Natural killer cell treated with Interleukin-12 subunit alpha and Interleukin-12 subunit beta and Interleukin-15 and Interleukin-18, amount 100 ng/mL, for 72 hours (primary cell): ENCODE measurements at places on chromosomes 5 and 9.

- no peak for DNase-seq
These were observed 172.2 kb downstream of the CCDC192 start for GRCh38 chr5:127875235-127876021.

DNA sequence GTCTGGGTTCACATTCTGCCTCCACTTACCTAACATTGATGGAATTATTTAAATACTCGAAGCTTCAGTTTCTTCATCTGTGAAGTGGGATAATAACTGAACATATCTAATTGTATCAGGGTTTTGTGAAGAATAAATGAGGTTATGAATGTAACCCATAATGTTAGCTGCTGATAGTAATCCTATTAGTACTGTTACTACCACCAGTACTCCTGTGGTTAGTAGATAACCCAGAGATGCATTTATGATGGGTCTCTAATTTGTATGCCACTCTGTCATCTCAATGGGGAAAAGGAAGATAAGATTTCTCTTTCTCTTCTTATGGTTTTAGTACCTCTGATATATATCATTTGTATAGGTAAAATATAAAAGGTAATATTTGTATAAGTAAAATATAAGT lies 16.0 kb downstream of the CPEB4 start:
- DNase-seq: no peak

DNA sequence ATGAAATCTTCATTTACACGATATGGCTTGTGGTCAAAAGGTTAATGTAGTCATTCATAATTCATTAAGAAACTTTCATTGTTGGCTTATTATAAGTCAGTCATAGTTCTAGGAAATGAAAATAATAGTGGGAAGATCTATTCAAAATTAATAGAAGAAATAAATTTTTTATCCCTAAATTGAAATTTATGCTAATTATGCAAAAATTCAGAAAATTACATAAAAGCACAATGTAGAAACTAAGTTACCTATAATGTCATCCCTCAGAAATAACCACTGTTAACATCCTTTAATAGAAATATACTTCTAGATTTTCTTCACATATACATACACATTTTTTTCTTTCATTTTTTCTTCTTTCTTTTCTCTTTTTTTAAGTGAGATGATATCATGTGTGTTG lies 15.9 kb upstream of the JAK2 start:
- DNase-seq: no peak

DNA sequence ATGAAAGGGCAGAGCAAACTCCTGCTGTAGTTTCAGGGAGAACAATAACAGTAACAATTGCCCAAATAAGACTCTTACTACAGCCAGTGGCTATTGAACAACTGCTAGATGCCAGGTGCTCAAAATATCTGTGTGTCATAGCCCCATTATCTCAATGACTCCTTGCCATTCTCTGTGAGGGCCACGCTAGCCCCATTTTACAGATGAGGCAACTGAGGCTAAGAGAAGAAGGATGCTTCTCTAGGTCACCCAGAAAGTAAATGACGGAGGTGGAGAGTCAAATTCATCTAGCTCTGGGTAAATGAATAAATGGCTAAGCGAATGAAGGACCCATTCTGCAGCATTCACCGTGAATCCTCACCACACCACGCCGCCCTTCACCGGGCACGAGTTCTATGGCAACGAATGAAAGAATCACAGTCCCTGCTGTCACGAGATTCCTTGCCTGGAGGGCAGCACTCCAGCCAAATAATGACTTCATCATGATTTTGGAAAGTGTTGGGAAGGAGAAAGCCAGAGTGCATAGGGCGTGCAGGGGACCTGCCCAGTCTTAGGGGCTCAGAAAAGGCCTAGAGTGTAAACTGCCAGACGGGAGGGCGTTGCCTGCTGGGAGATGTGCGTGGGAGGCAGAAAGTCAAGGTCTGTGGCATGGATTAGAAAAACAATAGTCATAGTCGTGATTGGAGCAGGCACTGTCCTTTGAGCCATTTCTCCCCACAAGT lies 147.2 kb downstream of the C9orf50 start:
- DNase-seq: no peak

- no peak for DNase-seq
These were observed 18.4 kb downstream of the URM1 start for GRCh38 chr9:128389395-128390149.

- DNase-seq: no peak
These were observed 143.3 kb downstream of the GADD45G start for GRCh38 chr9:89748021-89748670.

DNA sequence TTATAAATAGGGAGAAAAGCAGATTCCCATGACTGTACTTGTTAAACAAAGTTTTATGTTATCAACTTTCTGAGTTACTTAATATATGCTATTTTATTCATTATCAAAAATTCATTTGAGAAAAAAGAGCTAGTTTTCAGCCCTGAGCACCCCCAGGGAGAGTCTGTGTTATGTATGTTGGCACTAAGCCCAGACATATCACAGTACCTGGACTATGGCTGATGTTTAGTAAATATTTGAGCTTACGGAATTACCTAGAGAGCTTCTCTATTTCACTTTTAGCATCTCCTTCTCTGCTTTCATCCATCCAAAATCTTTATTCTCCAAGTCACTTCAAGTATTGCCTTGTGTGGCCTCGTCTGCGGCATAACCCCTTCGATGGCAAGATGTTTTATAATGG lies 225.9 kb upstream of the PCSK5 start:
- no peak for DNase-seq

DNA sequence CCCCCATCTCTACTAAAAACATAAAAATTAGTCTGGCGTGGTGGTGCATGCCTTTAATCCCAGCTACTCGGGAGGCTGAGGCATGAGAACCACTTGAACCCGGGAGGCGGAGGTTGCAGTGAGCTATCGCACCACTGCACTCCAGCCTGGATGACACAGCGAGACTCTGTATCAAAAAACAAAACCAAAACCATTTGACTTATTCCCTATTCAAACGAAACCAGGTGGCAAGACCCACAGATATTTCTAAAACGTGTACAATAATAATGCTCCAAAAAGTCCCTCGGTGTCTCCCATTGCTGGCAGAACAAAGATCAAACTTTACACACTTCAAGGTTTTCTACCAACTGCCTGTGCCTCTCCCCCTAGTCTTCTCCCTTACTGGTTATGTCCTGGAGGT lies 29.8 kb downstream of the HMGCR start:
- no peak for DNase-seq

GRCh38 chr9:71683598-71684235 lies 84.6 kb downstream of the CEMIP2 start:
- DNase-seq: no peak

- no peak for DNase-seq
These were observed 428.2 kb downstream of the ENC1 start for GRCh38 chr5:74212336-74212735.

DNA sequence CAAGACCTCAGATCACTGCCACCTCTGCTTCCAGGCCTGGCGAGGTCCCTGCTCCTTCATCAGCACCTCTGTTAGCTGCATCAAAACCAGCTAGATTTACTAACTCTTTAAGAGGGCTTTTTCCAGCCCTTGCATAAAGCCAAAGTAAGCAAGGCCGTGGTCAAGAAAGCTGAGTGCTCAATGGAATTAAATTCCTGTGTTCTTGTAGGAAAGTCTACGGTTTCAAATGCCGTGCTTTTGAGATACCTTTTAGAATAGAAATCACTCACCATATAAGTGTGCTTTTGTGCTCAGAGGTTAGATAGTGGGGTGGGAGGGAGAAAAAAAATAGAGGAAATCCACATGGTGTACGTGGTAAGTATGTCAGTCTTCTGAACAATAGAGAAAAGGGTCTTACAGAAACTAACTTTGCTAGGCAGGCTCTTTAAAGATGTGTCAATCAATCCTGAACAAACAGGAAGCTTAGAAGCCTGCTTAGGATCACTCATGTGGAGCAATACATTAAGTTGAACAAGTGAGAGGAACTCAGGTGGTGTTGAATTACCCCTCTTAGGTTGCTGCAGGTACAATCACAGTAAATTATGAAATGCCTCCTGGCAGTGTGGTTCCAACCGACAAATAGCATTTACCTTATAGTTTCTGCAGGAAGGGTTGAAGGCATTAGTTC lies 79.7 kb downstream of the SEMA6A start:
- no peak for DNase-seq

DNA sequence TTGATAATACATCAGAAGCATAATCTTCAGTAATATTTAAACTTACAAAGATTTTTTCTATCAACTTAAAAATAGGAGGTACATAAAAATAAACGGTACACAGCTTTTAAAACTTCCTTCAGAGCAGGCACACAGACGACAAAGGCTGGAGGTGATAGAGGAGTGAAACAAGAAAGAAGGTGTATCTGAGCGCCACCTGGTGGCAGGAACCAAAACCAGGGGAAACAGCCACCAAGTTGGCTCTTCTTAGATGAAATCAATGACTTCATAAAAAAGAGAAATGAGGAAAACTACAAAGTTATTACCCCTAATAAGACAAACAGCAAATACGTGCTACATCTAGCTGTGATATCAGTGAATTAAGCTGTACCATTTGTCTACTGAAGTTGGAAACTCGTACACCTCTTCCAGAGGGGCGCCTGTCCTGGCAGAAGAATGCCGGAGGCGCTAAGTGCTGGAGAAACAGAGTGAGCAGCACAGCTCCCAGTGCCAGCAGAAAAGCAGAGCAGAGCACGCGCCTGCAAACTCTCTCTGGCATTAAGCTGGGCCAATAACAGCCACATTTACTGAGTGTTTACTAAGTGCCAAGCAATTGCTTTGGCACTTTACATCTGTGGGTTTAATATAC lies 85.9 kb downstream of the SETX start:
- DNase-seq: peak; percentile 72

DNA sequence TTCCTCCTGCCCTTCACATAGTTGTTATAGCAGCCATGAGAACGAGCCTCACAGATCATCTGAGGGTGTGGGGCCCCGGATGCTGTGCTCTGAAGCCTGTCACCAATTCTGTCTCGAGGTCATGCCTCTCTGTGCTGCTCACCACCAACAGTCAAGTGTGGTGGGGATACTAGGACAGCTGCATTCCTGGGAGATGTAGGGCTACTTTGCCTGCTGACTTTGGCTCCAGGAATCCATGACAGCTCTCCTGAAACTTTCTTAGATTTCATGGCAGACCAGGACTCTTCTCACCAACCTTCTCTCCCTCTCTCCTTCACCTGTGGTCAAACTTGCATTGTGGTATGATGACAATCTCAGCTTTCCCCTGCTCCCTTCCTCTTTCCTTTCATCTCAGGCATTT lies 395.9 kb downstream of the PSAT1 start:
- no peak for DNase-seq

- no peak for DNase-seq
These were observed 17.0 kb upstream of the ADAM19 start for GRCh38 chr5:157592594-157592993.

DNA sequence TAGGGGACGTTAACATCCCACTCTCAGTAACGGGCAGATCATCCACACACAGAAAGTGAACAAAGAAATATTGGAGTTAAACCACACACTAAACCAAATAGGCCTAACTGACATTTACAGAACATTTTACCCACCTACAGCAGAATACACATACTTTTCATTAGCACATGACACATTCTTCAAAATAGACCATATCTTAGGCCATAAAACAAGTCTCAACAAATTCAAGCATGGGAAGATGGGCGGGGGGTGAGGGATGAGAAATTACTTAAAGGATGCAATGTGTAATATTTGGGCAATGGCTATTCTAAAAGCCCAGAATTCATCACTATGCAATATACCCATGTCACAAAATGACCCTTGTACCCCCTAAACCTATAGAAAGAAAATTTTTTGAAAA lies 226.2 kb downstream of the ATPSCKMT start:
- DNase-seq: no peak

DNA sequence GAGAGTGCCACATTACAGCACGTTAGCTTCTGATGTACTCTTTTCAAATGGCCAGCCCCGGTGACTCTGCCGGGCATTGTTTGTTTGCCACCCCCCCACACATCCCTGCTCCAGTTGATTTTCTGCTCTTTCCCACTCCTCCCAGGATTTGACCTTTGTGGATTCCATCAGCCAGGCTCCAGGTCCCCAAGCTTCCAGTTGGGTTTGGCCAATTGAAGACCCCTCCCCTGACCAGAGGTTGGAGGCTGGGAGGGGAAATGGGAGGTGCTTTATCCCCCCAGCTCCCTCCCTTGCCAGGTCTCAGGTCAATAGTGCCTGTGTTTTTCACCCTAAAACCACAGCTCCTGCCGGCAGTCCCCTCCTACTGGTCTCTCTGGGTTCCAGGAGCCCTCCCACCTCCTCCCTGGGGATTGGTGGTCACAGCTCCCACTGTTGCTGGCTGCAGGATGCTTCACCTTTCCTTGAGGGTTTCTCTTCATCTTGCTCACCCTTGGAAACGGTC lies 34.9 kb downstream of the IRF1 start:
- no peak for DNase-seq

DNA sequence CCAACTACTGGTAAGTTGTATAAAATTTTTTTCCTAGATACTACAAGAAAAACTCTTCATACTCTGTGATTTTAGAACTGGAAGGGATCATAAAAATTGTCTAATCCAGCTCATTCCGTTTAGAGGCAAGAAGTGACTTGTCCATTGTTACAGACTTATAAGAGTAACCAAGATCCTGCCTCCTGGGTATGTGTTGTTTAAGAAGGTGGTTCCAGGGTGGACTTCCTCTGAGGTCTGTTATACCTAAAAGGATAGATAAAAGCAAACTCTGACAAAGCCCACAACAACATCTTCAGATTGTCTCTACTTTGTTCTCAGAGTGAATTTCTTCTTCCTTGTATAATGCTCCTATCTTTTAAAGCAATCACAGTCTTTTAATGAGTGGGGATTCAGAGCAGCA lies 24.2 kb downstream of the TGFBR1 start:
- no peak for DNase-seq

GRCh38 chr9:127159325-127159801 lies 36.9 kb upstream of the ANGPTL2 start:
- no peak for DNase-seq
